ENCODE measurements at places on chromosomes 2 and 18. TPM values are rescaled to one million over a fixed set of nuclear protein-coding genes. Genes with fewer than 3 reads are reported as not detected.

The STEAP3 gene
- 34.9 TPM for total RNA-seq

The PLEKHH2 gene
- 1.3 TPM for total RNA-seq

The CSRNP3 gene
- 5.9 TPM for total RNA-seq

The CHRNA1 gene
- not detected for total RNA-seq

The PNKD gene
- 32.3 TPM for total RNA-seq

The FECH gene
- total RNA-seq = 33.6 TPM

The PLGLB1 gene
- total RNA-seq = 0.55 TPM

The ERMN gene
- total RNA-seq = not detected

The ANKRD53 gene
- total RNA-seq = not detected

The GMCL1 gene
- total RNA-seq = 12.8 TPM

The EPB41L3 gene
- total RNA-seq = 0.15 TPM

The INO80B gene
- total RNA-seq = 28.2 TPM

The FHL2 gene
- total RNA-seq = 82.8 TPM

The ANO7 gene
- 0.23 TPM for total RNA-seq

The CKAP2L gene
- 11.3 TPM for total RNA-seq

The REG3G gene
- total RNA-seq = not detected

The PTPRN gene
- 0.08 TPM for total RNA-seq

The SERPINB10 gene
- 0.08 TPM for total RNA-seq

The FIGN gene
- 0.70 TPM for total RNA-seq
